ENCODE measurements at places on chromosomes 4 and X.

- no peak for DNase-seq
Observed at GRCh38 chr4:169634975-169635374, 14.6 kb downstream of the CLCN3 start.

DNA sequence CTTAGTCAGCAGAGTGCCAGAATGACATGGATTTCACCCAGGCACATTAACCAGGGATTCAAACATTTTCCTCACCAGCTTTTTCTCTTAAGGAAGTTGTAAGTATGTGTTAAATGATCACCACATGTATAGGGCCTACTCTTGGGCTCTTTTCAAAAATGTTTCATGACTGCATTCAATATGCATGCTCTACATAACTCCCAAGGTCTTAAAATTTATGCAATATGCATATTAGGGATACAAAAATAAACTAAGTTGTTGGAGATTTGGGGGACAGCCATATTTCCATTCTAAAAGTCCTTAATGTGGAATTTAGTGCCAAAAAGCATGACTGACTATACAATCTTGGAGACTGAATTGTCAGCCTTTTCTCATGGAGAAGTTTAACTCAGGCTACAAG is 25.0 kb upstream of the TRPC5OS start:
- no peak for DNase-seq

- no peak for DNase-seq
Observed at GRCh38 chr4:53014881-53015280, 152.8 kb downstream of the RASL11B start.

DNA sequence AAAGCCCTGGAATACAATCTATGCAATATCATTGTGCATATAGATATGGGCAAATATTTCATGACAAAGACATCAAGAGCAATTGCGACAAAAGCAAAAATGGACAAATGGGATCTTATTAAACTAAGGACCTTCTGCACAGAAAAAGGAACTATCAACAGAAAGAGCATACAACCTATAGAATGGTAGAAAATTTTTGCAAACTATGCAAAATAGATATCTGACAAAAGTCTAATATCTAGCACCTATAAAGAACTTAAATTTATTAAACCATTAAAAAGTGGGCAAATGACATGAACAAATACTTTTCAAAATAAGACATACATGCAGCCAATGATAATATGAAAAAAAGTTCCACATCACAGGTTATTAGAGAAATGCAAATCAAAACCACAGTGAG is 312.9 kb downstream of the GLUD2 start:
- DNase-seq = no peak

- no peak for DNase-seq
Observed at GRCh38 chr4:186596850-186597390, 41.6 kb upstream of the MTNR1A start.

DNA sequence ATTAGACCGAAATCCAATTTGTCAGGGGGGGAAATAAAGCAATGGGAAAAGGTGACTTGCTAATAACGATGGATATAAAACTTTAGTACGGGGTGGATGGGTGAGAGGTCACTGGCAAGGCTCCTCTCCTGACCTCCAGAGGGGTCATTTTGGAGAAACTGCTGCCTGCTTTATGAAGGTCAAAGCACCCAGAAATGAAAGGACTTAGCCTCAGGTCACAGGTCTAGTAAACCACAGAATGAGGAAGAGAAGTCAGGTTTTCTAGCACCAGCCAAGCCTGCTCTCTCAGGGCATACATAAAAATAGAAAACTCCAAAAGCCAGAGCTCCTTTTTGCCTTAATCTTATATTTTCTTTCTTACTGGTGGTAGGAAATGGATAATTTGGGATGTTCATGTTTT is 134.2 kb downstream of the SHROOM3 start:
- no peak for DNase-seq

DNA sequence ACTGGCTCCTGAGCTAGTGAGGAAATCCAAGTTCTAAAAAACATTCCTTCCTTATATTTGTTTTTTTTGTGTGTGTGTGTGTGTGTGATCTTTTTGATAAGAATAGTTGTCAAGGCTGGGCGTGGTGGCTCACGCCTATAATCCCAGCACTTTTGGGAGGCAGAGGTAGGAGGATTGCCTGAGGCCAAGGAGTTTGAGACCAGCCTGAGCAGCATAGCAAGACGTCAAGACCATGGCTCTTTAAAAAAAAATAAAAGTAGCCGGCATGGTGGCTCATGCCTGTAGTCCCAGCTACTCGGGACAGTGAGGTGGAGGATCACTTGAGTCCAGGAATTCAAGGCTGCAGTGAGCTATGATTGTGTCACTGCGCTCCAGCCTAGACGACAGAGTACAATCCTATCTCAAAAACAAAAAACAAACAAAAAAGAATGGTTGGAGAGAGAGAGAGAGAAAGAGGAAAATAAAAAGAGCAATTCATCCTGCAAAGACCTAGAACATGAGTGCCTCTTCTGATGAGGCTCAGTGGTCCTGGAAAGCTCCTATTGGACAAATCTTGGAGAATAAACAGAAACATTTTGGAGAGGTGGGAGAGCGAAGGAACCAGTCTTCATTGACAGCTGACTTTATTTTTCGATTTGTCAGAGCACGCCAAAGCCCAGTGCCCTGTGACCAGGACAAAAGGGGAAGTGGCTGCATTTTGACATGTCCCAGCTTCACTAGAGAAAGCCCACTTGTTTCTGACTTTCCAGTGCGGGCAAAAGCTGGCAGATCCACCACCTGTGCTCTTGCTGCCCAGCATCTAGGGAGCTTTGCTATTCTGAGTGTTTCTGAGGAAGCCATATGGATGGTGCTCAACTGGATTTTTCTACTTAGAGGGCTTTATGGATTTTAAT is 244.7 kb downstream of the PALLD start:
- peak; percentile 50 for DNase-seq

GRCh38 chr4:168021666-168022065 is 70.7 kb upstream of the ANXA10 start:
- no peak for DNase-seq

- DNase-seq = no peak
Observed at GRCh38 chr4:76589872-76590797, 155.1 kb downstream of the SHROOM3 start.

DNA sequence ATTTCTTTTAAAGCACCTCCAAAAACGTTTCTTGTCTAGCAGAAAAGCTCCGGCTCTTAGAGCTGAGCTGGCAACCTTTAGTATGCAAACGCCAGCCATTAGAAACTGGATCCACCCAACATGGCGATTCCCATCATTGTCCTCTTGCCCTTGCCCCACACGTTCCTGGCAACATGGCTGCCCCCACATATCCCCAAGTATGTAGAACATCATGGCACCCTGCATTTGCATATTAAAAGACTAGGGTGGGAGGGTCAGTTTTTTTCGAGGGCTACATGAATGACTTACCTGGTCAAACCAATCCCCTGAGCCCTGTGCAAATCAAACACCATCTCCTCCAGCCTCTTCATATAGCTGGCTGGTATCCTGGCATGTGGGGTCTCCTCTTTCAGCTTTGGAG is 82.2 kb upstream of the HELT start:
- no peak for DNase-seq

GRCh38 chr4:98659741-98660462 is 1.5 kb upstream of the TSPAN5 start:
- DNase-seq = no peak

DNA sequence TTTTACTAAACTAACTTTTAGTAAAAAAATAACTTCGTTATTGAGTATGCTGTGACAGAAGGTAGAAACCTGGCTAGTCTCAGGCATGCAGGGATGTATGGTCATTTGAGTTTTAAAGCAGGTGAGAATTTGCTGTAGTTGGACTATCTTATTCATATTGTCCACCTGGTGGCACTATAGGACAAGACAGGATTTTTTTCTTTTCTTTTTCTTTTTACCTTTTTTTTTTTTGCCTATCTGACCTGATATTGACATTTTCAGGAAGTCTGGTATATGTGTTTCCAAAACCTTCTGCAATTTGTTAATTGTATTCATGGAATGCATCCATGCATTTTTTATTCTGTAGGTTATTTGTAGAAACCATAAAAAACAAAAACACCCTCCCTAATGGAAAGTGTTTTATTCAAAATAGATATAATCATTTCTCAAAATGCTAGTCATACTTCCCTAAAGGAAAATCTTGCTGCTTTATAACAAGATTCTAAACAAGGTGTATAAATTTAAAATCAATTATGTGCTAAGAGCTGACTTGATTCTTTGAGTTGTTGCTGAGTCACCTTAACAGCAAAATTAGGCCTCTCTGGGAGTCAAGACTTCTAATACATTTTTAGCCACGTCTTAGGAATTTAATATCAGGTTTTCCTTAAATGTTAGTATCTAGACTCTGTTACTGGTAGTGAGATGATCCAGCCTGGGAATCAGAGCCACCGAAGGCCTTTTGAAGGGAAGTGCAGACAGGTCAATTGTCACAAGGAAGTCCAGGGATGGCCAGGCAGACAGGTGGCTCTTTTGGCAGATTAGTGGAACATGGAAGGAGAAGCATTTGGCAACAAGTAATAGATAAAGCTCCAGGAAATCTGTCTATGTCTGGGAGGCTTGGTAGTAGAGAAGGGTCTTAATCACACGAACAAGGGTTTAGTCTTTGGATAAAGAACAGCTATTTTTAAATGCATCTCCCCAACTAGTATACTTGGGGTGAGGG is 201.3 kb upstream of the GNPDA2 start:
- no peak for DNase-seq

DNA sequence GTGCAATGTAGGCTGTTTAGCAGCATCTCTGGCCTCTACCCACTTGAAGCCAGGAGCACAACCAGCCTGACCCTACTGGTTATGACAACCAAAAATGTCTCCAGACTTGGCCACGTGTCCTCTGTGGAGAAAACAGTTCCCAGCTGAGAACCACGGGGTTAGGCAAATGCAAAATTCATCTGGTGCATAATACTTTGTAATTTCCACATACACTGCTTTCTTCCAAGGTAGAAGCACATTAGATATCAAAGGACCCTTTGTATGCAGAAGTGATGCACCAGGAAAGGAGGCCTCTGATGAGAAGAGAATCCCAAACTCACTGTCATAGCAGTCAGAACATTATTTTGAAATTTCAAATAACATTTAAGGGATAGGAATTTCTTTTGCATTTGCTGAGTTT is 26.3 kb downstream of the MFAP3L start:
- no peak for DNase-seq

GRCh38 chrX:137432609-137433008 is 133.3 kb upstream of the ZIC3 start:
- DNase-seq = no peak

DNA sequence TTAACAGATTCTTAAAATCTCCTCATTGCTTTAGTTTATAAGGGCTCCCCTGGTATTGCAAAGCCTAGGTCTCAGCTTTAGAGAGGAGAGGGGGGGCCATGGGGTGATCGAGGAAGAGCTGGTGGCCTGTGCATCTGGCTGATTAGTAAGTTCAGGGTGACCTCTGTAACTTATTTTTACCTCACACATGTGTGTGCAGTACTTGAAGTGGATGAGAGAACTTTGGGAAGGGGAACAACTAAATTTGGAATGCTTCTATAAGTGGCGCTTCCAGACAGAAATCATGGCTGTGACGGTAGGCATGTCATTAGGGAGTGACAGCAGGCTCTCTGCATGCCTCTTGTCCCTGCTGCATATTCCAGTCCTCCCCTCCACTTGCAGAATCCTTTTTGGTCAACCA is 41.9 kb downstream of the FRAS1 start:
- DNase-seq = no peak

GRCh38 chrX:649166-649565 is 18.6 kb downstream of the SHOX start:
- peak; percentile 11 for DNase-seq

- no peak for DNase-seq
Observed at GRCh38 chr4:70666369-70666768, at the start of gene JCHAIN. TSS of gene JCHAIN (minus strand) at chr4:70666508. CDS start at chr4:70666490, 18 bp downstream.

DNA sequence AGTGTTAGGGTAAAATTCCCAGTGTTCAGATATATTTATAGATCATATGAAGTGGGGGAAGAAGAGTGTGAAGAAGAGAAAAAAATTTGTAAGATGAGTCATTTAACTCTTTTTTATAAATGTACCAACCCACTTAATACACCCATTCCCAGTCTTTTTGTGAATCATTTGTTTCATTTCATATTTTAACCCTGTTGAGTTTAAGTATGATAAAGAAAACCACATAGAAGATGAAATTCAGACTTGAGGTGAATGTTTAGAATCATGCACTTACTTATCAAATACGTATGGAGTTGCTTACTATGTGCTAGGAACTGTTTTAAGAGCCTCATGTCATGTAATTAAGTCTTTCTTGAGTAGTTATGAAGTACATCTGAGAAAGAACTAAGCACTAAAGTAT is 56.6 kb upstream of the DAPP1 start:
- DNase-seq = no peak

DNA sequence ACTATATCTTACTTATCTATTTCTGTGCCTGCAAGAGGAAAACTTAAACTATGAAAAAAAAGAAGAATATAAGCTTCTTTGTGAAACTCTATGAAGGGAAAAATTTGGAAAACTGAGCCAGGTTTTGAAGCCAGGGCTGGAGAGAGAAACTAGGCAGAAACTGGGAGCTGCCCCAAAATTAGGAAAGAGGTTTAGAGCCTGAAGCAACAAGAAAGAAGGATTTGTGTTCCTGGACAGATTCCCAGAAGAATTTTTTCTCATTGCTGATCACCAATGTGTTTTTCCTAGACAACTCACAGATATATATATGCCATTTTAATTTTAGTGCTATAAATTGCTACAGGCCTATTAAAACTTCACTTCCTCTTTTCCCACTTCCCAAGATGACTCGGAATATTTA is 245.0 kb upstream of the GEMIN8 start:
- no peak for DNase-seq

DNA sequence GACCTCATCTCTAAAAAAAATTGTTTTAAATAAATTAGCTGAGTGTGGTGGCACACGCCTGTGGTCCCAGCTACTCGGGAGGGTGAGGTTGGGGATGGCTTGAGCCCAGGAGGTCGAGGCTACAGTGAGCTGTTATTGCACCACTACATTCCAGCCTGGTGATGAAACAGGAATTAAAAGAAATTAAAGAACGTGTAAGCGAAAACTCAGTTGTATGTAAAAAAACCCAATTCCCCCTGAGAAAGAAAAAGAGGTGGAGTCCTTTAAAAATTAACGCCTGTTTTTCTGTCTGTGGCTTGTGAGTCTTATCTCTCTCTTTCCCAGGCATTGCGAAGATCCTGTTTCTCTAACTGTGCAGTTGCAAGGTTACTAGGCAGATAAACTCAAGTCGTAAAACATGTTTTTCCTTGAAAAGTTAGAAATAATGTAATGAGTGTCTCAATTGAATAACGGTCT is 22.1 kb downstream of the EPGN start:
- DNase-seq = no peak

DNA sequence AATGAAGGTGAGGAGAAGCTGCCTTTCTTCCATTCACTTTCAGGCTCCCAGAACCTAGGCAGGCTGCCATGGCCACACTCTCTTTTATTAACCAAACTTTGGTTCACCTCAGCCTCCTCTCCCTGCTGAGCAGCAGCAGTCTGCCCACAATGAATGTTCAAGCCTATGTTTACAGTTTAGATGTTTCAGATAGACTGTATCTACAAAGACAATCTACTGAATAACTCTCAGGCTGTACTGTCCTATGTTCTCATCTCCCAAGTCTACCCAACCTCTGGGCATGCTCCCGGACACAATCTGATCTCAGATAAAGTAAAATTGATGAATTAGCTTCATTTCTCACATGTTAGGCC is 59.2 kb upstream of the TMEM164 start:
- no peak for DNase-seq

- no peak for DNase-seq
Observed at GRCh38 chr4:67638136-67638535, 62.8 kb downstream of the UBA6 start.

GRCh38 chr4:84498203-84498934 is 723 bp downstream of the NKX6-1 start:
- peak; percentile 25 for DNase-seq

- DNase-seq = no peak
Observed at GRCh38 chrX:152989292-152989658, 4.6 kb downstream of the PNMA5 start.

- peak; percentile 45 for DNase-seq
Observed at GRCh38 chrX:132505116-132505515, 16.3 kb upstream of the MBNL3 start.
